ENCODE measurements at places on chromosomes 7 and 10.

- DNase-seq = no peak
Observed at GRCh38 chr10:71351628-71352319, 32.7 kb downstream of the SLC29A3 start.

- no peak for DNase-seq
Observed at GRCh38 chr7:111113263-111114017, 22.5 kb downstream of the LRRN3 start.

- no peak for DNase-seq
Observed at GRCh38 chr10:3786295-3787015, 1.4 kb upstream of the KLF6 start.

- no peak for DNase-seq
Observed at GRCh38 chr7:111098011-111098925, 7.3 kb downstream of the LRRN3 start.
